ENCODE measurements at places on chromosomes 7 and 10.

GRCh38 chr7:17289074-17289645 lies 9.3 kb upstream of the AHR start:
- no peak for DNase-seq

GRCh38 chr10:74063256-74063655 lies 65.3 kb downstream of the VCL start:
- no peak for DNase-seq

- no peak for DNase-seq
Observed at GRCh38 chr7:40316176-40316575, 181.4 kb downstream of the SUGCT start.

GRCh38 chr7:3897430-3898372 lies 596.6 kb downstream of the SDK1 start:
- DNase-seq, result peak; percentile 58

DNA sequence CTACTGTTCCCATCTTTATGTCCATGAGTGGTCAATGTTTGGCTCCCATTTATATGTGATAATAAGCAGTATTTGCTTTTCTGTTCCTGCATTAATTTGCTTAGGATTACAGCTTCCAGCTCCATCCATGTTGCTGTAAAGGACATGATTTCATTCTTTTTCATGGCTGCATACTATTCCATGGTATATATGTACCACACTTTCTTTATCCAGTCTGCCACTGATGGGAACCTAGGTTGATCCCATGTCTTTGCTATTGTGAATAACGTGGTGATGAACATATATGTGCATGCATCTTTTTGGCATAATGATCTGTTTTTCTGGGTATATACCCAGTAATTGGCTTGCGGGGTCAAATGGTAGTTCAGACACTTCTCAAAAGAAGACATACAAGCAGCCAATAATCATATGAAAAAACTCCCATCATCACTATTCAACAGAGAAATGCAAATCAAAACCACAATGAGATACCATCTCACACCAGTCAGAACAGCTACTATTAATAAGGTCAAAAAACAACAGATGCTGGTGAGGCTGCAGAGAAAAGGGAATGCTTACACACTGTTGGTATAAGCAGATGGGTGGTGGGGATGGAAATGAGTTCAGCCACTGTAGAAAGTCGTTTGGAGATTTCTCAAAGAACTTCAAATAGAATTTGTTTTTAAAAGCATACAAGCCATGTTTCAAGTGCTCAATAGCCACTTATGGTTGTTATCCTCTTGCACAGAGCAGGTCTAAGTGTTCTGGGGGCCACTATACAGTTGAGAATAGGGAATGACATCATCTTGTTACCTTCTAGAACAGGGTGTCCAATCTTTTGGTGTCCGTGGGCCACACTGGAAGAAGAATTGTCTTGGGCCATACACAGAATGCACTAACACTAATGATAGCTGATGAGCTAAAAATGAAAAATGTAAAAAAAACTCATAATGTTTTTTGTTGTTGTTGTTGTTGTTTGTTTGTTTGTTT lies 23.2 kb upstream of the SDK1 start:
- no peak for DNase-seq

DNA sequence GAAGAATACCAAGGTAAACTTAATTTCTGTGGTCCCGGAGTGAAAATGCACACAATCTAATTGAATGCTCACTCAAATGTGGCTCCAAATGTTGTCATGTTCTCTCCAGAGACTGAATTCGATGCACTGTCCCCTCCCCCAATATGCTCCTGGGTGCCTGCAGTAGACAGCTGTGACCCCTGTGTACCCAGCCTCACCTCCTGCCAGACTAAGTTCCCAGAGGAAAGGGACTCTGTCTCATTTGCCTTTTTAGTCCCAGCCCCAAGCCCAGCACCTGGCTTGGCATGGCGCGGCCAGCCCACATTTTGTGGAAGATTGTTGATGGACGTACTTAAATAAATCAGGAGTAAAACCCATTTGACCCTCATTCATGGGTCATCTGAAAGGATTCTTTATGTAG lies 21.8 kb upstream of the FIGNL1 start:
- DNase-seq, result no peak

DNA sequence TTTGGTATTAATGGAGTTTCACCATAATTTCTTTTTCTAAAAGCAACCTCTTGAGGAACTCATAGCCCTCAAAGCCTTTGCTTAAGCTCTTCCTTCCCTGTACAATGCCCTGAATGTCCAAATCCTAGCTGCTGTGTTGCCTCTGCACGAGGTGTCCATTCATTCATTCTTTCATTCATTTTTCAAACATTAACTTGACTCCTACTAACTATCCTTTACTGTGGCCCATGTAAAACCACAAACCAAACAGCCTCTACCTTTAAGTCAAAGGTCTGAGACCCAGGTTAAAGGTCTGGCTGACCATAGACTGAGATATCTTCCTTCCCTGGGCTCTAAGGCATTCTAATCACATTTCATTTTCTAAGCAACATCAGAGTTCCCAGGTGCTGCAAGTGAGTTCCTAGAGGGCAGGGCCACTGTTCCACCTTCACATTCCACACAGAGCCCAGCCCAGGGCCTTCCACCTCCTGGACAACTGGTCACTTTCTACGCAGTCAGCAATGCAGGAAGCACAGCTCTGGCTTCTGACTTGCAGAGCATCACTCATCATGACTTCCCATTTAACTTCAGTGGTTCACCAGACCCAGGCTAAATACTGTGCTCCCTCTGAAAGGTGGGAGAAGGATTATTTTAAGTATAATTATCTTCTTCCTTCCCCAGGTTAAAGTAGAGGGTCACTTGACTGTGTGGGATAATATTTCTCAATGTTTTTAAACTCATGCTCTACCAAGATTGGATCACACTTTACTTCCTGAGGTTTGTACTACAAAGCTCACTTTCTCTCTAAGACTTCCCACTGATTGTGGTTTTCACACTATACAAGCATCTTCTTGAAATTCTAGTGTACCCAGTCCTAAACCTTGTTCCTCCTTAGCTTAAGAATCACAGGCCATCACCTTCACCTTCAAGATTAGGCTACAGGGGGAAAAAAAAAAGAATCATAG lies 19.1 kb downstream of the ATXN7L1 start:
- DNase-seq, result no peak

GRCh38 chr7:8190119-8190895 lies 71.7 kb downstream of the ICA1 start:
- DNase-seq, result peak; percentile 49

DNA sequence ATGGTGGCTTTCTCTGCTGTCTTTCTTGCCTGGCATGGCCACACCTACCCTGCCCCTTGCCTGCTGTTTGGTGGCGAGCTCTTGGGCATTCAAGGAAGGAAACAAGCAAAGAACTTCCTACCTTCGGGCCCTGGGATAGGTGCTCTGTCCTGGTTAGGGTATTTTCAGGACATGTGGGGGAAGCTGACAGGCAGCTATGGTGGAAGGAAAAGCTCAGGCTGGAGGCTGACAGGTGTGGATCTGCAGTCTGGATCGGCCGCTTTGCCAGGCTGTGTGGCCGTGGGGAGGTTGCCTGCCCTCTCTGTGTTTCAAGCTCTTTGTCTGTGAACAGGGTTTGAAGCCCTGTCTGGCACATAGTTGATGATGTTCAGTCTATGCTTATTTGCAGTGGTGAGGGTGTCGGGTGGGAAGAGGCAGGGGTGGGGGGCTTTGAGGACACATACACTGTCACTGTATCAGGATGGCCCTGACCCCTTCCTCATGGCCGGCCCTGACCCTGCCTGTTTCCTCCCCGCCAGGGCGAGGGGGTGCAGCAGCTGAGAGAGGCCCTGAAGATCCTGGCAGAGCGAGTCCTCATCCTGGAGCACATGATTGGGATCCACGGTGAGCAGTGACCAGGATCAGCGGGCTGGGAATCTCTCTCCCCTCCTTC lies 73.7 kb downstream of the MYL10 start:
- no peak for DNase-seq

DNA sequence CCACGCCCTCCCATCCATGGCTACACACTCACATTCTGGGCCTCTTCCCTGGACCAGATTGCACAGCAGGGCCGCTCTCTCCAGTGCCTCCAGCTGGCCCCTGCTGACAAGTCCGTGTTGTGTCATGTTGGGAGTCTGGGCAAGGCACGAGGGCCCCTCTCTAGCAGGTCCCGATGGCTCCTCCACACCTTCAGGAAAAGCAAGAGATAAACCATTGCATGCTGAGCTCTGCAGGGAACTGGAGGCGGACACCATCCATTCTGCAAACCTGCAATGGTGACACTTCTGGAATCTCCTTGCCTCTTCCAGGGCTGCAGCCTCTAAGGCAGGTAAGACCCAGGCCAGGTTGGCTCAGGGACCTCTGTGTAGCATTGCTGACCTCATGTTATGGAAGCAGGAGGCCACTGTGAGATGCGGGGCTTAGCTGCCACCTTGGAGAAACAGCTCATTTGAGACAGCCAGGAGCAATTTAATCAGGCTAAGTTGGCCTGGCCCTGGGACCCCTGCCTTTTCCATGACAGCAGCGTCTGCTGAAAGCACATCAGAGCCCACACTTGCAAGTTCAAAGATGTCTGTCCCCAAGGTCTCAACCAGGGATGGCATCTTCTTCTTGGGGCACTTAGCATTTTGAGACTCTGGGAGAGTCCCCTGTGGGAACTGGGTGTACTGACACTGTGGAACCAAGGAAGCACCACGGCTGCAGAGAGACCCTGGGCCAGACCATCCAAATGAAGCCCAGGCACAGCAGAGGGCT lies 34.2 kb upstream of the LEP start:
- no peak for DNase-seq

GRCh38 chr10:94428766-94429707 lies 26.7 kb downstream of the TBC1D12 start:
- no peak for DNase-seq

DNA sequence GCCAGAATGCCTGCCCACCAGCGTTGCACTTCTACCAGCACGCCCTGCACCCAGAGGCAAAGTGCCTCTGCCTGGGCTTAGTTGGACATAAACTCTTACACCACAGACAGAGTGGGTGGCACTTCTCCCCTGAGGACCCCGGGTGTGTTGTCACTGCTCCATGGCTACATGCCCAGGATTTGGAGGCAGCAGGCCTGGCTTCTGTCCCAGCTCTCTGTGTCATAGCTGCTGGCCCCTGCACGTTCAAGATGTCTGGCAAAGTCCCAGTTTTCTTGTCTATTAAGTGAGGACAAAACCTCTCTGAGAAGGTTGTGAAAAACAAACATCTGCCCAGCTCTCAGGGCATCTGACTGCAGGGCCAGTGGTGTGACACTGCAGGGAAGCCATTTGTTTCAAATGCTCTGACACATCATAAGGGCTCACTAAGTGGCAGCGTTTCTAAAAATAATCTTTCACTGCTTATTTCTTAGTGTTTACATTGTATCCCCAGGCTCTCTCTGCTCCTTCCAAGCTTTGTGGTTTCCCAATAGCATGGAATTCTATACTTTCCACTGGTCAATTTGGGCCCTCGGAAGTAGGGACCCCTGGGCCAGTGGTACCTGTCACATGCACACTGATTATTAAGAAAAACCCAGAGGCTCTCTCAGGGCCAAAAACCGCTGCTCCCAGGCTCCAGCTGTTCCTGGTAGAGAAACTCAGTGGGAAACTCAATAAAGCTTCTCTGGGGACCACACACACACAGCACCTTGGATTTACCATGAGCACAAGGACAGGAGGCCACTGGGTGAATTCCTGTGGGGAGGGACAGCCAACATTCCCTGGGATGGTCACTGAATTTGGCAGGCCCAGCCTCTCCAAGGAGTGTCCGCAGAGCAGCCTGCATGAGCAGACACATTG lies 86.2 kb upstream of the ANLN start:
- DNase-seq, result no peak
